T-cell (primary cell): ENCODE measurements at places on chromosomes 1 and 21. TPM values are rescaled to one million over a fixed set of nuclear protein-coding genes. Genes with fewer than 3 reads are reported as not detected.
A peak's percentile ranks its signal among the peaks of the same experiment; 100 is the strongest.

AGL gene
- total RNA-seq: 15.8 TPM

CFH gene
- total RNA-seq: 2.2 TPM

DNA sequence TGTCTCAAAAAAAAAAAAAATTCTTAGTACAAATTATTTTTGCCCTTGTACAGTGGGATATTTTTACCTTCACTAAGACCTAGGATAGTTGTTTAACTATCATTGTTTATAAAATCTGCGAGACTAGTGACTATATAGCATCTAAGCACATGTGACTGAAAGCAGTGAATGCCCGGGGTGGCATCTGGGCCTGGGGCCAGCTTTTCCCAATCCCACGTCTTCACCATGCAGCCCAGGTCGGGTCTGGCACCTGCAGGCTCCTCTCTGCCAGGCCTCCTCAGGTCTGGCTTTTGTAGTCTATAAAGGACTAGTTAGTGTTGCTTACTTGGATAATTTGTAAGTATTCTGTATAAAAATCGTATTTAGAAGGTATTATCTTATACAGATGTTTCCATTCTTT is 40.8 kb downstream of the CBS start:
- H3K27me3 ChIP-seq: no peaks in the 10 kb centered on the region
- no peak for DNase-seq
- no peak overlapping the region for H3K27ac ChIP-seq
- peaks cover 8% of the 10 kb centered on the region for H3K36me3 ChIP-seq

FMN2 gene
- not detected for total RNA-seq

GRCh38 chr1:206013026-206013795 is 10.0 kb upstream of the RAB7B start:
- H3K4me3 ChIP-seq: no peak overlapping the region
- H3K27ac ChIP-seq: no peak overlapping the region
- H3K27me3 ChIP-seq: no peaks in the 10 kb centered on the region
- no peak for DNase-seq

- no peak overlapping the region for H3K27ac ChIP-seq
- H3K4me3 ChIP-seq: no peak overlapping the region
- no peak for DNase-seq
- no peaks in the 10 kb centered on the region for H3K36me3 ChIP-seq
Measured at GRCh38 chr1:51622455-51622913, 5.6 kb downstream of the OSBPL9 start.

CHAF1B gene
- 2.8 TPM for total RNA-seq

L1TD1 gene
- total RNA-seq: not detected

DNA sequence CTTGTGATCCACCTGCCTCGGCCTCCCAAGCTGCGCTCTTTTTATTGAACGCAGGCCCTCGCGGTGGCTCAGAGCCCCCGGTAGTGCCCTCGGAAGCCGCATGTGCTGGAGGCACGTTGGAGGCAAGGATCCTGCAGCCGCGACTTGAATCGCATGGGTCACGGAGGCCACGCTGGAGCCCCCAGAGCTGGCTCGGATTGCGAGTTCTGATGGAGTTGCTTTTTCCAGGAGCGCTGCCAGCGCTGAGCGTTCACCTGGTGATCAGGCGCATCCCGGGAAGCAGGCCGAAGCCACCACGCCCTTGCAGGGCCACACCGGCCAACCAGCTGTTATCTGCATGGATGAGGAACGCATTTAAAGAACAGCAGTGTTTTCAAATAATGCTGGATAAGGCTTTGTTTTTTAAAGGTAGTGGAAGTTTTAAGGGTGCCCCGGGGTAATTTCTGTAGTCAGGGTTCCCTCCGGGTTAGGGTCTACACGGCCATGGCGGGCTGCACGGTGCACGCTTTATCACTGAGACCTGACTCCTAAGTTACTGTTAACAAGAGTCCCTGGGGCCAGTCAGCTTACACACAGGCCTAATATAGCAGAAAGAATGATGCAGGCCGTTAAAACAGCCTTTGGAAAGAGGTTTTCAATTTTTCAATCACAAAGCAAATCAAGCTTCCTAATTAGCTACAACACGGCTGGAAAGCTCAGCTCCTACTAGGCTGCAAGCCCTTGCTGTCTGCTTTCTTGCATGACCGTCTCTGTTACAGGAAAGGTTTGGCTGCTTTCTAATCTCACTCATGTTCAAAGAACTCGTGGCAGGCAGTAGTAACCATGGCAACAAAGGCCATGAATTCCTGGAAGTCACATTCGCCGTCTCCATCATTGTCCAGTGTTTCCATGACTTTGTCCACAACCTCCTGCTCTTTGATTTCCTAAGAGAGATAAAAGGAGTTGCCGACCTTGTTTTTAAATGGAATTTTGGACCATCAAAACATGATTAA is 6.0 kb downstream of the S100B start:
- no peaks in the 10 kb centered on the region for H3K36me3 ChIP-seq
- no peak for DNase-seq
- peaks cover 8% of the 10 kb centered on the region for H3K4me1 ChIP-seq
- H3K4me3 ChIP-seq: no peak overlapping the region
- no peaks in the 10 kb centered on the region for H3K27me3 ChIP-seq

- no peak overlapping the region for H3K27ac ChIP-seq
- H3K27me3 ChIP-seq: no peaks in the 10 kb centered on the region
- H3K36me3 ChIP-seq: no peaks in the 10 kb centered on the region
- no peaks in the 10 kb centered on the region for H3K4me1 ChIP-seq
Measured at GRCh38 chr1:42272920-42273319, 62.1 kb downstream of the FOXJ3 start.

- no peaks in the 10 kb centered on the region for H3K4me1 ChIP-seq
- peaks cover 4% of the 10 kb centered on the region for H3K27me3 ChIP-seq
- no peak for DNase-seq
- H3K4me3 ChIP-seq: no peak overlapping the region
- no peaks in the 10 kb centered on the region for H3K36me3 ChIP-seq
Measured at GRCh38 chr1:12677565-12677964, 33.7 kb downstream of the AADACL4 start.

- DNase-seq: no peak
- H3K4me1 ChIP-seq: no peaks in the 10 kb centered on the region
- no peak overlapping the region for H3K4me3 ChIP-seq
- no peak overlapping the region for H3K27ac ChIP-seq
Measured at GRCh38 chr1:241607497-241607896, 32.7 kb downstream of the CHML start.

- H3K27ac ChIP-seq: no peak overlapping the region
- H3K4me3 ChIP-seq: no peak overlapping the region
- no peaks in the 10 kb centered on the region for H3K27me3 ChIP-seq
- H3K4me1 ChIP-seq: peaks cover 2% of the 10 kb centered on the region
- DNase-seq: no peak
Measured at GRCh38 chr1:198833706-198834503, 195.1 kb downstream of the PTPRC start.

SPATC1L gene
- total RNA-seq: 1.4 TPM

GRCh38 chr1:86640161-86640670 is 64.2 kb upstream of the SH3GLB1 start:
- H3K4me3 ChIP-seq: no peak overlapping the region
- no peaks in the 10 kb centered on the region for H3K27me3 ChIP-seq
- no peaks in the 10 kb centered on the region for H3K4me1 ChIP-seq
- no peak overlapping the region for H3K27ac ChIP-seq
- DNase-seq: no peak

GRCh38 chr1:55140546-55140983 is 74.6 kb downstream of the USP24 start:
- peaks cover 63% of the 10 kb centered on the region for H3K36me3 ChIP-seq
- H3K27me3 ChIP-seq: no peaks in the 10 kb centered on the region

- no peaks in the 10 kb centered on the region for H3K4me1 ChIP-seq
- H3K4me3 ChIP-seq: peak within 1 kb of the TSS; percentile 31
- no peak within 1 kb of the TSS for H3K27ac ChIP-seq
- peak; percentile 24 for DNase-seq
- H3K36me3 ChIP-seq: no peaks in the 10 kb centered on the region
- peaks cover 83% of the 10 kb centered on the region for H3K27me3 ChIP-seq
Measured at GRCh38 chr1:156368889-156369684, at the start of gene RHBG. Gene RHBG, plus strand, starts transcription at chr1:156369211. Its CDS starts 39 bp downstream, at chr1:156369250.

- H3K4me1 ChIP-seq: peaks cover 31% of the 10 kb centered on the region
- no peaks in the 10 kb centered on the region for H3K36me3 ChIP-seq
- no peaks in the 10 kb centered on the region for H3K27me3 ChIP-seq
Measured at GRCh38 chr1:55210990-55211801, 4.0 kb downstream of the USP24 start.

DNA sequence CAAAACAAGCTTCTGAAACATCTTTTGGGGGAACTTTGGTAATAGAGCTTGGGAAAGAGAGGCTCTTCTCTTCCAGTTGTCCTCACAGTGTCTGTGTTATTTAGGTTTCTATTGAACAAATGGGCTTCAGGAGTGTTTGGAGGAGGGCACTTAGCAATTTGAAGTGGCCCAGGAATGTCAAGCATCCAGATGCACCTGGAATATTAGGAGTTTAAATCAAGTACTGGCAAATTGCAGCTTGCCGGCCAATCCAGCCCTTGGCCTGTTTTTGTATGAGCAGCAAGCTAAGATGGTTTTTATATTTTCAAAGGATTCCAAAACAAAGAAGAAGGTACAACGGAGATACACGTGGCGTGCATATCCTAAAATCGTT is 94.7 kb downstream of the CCDC185 start:
- no peak overlapping the region for H3K27ac ChIP-seq
- DNase-seq: no peak
- no peaks in the 10 kb centered on the region for H3K36me3 ChIP-seq
- no peak overlapping the region for H3K4me3 ChIP-seq
- H3K4me1 ChIP-seq: no peaks in the 10 kb centered on the region

DNA sequence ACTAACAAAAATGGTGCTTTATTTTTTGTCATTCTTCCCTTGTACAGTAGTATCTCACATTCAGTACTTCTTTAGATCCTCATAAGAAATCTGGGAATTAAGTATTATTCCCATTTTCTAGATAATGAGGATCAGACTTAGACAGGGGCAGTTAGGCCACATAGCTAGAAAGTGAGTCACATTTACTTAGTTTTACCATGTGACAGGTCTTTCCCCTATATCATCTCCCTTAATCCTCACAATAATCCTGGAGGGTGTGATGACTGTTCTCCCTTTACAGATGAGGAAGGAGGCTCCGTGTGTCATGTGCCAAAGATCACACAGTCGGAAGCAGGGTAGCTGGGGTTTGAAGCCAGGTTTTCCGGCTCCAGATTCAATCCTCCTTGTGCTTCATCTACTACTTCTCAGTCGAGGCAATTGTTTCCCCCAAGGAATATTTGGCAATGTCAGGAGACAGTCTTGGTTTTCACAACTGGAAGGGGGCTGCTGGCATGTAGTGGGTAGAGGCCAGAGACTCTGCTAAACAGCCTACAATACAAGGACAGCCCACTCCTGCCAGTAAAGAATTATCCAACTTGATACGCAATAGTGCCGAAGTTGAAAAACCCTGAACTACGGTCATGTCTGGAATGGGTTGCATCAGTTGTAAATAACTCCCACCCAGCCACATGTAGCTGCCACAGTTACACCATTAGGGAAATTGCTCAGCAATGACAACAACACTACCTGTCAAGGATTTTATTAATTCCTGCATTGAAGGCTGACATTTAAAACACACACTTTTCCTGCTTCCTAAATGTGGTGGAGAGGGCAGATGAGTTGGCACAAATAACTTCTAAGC is 54.5 kb downstream of the C8B start:
- no peaks in the 10 kb centered on the region for H3K4me1 ChIP-seq
- H3K27ac ChIP-seq: no peak overlapping the region

DNA sequence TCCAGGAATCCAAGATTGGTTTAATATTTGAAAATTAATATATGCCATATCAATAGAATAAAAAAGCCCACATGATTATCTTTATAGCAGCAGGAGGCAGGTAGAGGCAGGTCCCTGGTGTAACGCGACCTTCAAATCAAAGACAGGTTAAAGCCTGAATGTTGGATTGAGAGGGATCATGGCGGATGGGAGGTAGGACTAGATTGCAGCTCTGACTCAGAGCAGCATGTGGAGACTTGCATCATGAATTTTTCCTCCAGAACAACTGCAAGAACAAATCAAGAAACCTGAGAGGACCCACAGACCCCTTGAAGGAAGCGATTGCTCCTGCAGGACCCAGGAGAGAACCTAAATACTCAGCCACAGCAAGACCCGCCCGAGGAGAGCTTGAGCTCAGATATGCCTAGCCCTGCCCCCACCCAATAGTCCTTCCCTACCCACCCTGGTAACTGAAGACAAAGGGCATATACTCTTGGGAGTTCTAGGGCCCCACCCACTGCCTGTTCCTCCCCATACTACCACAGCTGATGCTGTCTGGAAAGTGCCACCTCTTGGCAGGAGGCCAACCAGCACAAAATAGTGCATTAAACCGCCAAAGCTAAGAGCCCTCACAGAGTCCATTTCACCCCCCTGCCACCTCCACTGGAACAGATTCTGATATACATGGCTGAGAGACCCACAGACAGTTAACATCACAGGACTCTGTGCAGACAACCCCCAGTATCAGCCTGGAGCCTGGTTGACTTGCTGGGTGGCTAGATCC is 19.5 kb downstream of the S100B start:
- H3K4me3 ChIP-seq: no peak overlapping the region
- no peaks in the 10 kb centered on the region for H3K4me1 ChIP-seq
- DNase-seq: no peak
- H3K27me3 ChIP-seq: no peaks in the 10 kb centered on the region

UBL4B gene
- not detected for total RNA-seq

GRCh38 chr21:46562964-46563607 is 41.8 kb downstream of the S100B start:
- H3K27me3 ChIP-seq: no peaks in the 10 kb centered on the region
- H3K27ac ChIP-seq: no peak overlapping the region
- no peak for DNase-seq
- H3K4me1 ChIP-seq: peaks cover 42% of the 10 kb centered on the region
- no peak overlapping the region for H3K4me3 ChIP-seq
- peaks cover 27% of the 10 kb centered on the region for H3K36me3 ChIP-seq

CA6 gene
- total RNA-seq: 2.8 TPM

TMEM79 gene
- 17.3 TPM for total RNA-seq

DNA sequence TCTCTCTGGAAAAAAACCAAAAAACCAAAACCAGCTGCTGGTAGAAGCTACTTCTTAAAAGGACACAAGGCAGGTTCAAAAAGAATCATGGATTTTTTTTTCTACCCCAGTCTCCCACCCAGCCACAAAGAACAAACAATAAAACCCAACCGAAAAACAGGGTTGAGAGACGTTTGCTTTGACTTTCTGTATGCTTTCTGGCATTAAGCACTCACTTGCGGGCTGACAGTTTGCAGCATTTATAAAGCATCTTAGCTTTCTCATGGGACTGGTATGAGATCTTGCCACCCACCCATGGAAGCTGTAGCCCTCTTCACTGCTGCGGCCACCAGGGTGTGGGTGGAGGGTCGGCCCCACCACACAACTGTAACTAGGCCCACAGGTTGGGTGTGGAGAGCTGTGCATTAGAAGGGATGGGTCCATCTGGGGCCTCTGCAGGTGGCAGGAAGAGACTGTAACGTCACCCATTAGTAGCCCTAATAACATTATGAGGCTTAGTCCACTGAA is 165.7 kb downstream of the RHOU start:
- no peaks in the 10 kb centered on the region for H3K4me1 ChIP-seq
- H3K36me3 ChIP-seq: no peaks in the 10 kb centered on the region
- peaks cover 12% of the 10 kb centered on the region for H3K27me3 ChIP-seq
- no peak for DNase-seq
- no peak overlapping the region for H3K27ac ChIP-seq

PLPP3 gene
- 0.30 TPM for total RNA-seq

GPR89A gene
- 46.2 TPM for total RNA-seq

- H3K27me3 ChIP-seq: no peaks in the 10 kb centered on the region
- no peak overlapping the region for H3K27ac ChIP-seq
- no peak for DNase-seq
- H3K4me3 ChIP-seq: no peak overlapping the region
Measured at GRCh38 chr1:9010781-9011323, 15.4 kb downstream of the SLC2A7 start.
